Immature natural killer cell (primary cell): ENCODE measurements at places on chromosomes 12 and 14. TPM values are rescaled to one million over a fixed set of nuclear protein-coding genes. Genes with fewer than 3 reads are reported as not detected.

DNA sequence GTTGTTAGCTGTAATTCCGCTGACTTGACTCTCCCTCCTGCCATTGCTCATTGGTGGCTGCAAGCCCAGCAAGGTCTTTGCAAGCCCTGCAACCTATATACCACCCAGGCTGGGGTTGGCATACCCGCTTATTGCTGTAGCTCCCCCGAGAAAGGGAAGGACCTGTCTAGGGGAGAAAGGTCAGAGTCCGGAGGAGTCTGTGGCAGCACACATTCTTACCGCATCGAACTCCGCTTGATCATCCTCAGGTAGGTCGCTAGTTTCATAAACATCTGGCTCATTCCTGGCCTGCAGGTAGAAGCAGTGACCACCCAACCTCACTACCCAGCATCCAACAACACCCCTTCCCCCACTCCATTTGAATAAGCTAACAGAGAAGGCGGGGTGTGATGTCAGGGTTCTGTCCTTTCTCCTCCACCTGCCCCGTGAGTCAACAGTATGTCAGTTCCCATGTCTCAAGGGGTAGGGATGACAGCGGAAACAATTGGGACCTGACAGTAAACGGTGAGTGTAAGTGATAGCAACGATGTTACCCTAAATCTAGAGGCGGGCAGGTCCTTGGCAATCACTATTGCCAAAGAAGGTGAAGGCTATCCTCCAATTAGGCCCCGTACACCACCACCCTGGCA is 1.1 kb downstream of the DCTN2 start:
- no peak for DNase-seq

DNA sequence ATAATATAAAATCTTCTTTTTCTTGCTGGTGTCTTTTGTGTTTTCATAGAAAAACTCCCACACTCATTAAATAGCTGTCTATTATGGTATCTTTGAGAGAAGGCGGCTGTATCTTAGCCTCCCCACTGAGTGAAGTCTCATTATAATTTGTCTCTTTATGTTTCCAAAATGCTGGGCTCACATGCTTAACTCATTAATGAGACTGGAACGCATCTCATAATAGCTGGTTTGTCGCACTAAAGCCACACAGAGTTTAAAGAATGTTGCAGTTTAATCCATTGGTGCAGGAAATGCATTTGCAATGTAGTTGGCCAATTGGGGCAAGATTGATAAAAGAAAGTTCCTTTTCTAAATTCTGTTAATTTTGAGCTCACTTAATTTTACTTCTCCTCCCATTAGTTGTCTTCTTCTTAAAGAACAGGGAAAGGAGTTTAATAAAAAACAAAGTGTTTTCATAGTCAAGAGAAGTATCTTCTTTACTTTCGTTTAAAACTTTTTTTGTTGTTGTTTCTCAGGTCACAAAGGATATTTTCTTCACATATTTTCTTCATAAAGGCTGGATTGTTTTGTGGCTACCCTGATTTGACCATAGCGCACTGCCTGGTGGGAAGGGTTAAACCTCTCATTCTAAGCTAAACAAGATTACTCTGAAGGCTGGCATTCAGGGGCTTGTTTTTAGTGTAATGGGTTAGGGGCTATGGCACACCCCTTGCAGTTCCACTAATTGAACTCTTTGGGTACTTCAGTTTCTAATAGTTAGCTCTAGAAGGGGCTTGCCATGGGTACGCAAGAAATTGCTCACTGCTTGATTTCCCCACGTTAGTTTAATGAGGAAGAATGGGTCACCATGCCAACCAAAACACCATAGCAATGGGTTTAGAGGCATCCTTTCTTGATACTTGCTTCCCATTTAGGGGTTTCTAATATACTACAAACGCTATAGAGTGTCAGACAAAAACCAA is 197.0 kb downstream of the TMTC2 start:
- DNase-seq: no peak

GRCh38 chr14:49820176-49820575 is 32.4 kb downstream of the NEMF start:
- DNase-seq: no peak

BEGAIN gene
- not detected for polyA plus RNA-seq

GRCh38 chr12:52582971-52583456 is 9.4 kb upstream of the KRT74 start:
- peak; percentile 69 for DNase-seq

CCDC197 gene
- not detected for polyA plus RNA-seq

DNA sequence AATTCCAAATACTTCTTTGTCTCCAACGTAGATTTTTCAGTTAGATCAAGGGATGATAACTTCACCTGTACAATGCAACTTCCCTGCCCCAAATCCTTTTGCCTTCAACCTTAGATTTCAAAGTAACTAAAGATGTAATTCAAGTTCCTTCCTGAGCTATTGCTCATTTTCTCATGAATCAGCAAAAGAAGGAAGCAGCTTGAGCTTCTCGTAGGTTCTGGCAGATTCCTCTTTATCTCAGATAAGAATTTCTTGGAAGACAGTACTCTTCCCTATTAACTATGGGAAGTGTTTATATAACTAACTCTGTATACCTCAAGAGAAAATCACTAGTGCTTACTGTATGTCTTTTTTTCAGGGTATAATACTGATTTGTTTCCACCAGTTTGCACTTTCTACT is 203.8 kb downstream of the RASSF9 start:
- no peak for DNase-seq

DNA sequence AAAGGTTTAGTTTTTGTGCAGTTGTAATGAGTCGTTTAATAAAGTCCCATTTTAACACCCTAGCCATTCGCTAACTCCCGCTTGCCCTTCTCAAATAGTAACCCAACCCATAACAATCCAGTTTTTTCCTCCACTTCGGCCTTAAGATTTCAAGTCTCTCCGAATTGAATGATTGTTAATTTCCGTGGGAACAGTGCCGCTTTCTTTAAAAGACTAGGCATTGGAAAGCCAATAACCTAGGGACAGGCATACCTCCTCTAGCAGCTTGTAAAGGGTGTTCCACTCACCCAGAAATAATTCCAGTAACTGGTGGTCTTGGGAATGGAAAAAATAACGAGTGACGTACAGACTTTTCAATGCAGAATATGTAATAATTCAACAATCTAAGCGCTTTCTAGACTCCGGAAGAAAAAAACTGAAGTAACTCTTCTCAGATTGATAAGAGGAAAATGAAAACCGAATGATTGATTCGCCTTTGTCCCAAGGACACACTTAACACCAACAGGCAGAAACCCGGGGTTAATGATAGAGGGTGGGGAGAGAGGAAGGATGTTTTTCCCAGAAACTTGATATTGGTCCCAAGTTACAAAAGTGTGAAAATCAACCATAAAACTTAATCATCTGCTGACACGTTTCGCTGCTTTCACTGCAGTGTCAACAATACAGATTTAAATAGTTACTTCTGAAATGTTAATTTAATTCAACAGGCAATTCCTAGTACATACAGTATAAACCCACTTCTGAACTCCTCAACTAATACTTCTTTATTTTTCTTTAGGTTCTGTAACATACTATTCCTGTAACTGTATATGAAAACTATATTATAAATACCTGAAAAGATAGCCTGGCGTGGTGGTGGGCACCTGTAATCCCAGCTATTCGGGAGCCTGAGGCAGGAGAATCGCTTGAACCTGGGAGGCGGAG is 1.0 kb upstream of the SINHCAF start:
- DNase-seq: no peak
